AG20443 (cell line): ENCODE measurements at places on chromosomes 12 and 14.
A peak's percentile ranks its signal among the peaks of the same experiment; 100 is the strongest.

DNA sequence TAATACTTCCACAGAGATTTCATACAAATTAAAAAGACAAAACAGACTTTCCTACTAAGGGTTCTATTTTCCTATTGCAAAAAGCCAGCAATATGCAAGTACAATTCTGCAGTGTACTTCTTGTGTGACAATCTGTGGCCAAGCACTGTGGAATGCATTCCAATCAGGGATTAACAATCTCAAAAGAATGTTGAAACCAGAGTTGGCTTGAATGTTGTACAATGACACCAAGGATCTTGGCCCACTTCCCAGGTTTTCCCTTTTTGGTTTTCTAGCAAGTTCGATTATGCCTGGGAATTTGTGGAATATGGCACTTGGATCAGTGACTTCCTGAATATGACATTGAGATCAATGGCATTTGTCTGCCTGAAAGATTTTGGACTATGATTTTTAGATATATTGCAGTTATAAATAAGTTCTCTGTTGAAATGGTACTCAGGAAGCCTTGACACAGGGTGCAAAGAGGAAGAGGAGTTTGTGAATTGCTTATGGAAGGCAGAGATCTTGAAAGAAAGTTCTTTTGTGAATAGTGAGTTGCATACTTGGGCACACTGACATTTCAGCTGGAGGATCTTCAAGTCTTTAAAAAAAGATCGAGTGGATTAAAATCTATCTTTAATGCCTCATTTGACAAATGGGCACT is 81.4 kb upstream of the FERMT2 start:
- peak; percentile 77 for DNase-seq

DNA sequence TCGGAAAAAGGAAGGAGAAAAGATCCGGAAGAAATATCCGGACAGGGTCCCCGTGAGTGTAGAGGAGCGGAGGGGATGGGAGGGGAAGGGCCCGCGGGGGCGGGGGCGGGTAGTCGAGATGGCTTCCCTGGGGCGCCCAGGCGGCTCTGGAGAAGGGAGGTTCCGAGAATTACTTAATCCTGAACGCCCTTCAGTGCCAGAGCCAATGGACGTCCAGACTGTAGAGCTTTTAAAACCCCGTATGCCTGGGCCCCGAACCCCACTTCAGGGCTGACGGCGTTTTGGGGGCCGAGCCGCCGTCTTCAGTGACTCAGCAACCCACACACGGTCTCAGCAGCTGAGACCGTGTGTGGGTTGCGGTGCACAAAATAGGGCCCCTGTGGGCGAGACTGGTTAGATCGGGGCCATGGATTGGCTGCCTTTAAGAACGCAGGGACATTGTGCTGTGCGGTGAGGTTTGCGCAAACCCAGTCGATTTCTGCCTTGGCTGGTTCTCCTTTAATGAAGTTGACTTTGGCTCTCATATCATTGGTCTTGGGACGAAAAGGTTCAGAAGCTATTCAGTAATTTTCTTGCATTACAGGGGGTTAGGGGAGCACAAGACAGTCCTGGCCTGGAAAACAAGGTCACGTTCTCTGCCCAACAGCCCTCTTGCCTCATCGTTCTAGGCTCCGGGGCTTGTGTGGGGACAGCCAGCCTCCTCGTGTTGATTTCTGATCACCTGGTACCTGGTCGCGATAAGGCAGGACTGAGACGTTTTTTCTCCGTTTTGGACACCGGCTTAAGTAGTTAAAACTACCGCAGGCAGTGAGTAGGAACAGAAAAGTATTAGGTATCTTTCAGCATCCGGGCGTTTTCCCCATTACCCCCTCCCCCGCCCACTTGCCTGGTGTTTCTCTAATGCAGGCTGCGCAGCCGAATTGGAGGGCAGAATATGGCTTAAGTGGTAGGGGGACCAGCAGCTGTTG is 775 bp downstream of the GABARAPL1 start:
- DNase-seq, result peak; percentile 82

DNA sequence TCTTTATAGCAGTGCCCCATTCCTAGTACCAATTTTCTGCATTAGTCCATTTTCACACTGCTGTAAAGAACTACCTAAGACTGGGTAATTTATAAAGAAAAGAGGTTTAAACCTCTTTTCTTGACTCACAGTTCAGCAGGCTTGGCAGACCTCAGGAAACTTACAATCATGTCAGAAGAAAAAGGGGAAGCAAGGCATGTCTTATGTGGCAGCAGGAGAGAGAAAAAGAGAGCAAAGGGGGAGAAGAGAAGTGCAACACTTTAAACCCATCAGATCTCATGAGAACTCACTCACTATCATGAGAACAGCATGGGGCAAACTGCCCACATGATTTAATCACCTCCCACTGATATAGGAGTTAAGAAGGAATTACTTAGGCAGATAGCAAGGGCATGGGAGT is 101.6 kb upstream of the PLEKHG7 start:
- DNase-seq, result no peak

DNA sequence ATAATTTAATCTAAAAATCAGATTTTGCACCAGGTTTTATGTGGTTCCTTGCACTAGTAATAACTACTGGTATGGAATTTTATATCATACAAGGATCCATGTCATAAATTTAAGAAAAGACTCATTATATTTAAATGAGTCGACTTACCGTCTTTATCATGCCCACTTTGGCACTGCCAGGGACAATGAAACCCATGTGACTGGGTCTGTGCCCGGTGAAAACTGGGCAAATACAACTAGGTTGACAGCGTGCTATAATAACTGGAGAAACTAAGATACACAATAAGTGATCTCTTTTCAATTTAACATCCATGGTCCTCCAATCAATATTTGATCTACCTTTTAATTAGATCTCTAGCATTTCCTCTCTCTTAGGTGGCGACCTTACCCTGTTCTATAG is 64.5 kb downstream of the ACADS start:
- no peak for DNase-seq

GRCh38 chr14:103190741-103191140 is 67.5 kb downstream of the TNFAIP2 start:
- no peak for DNase-seq

GRCh38 chr14:105119408-105120025 is 49.1 kb downstream of the JAG2 start:
- DNase-seq, result peak; percentile 8

DNA sequence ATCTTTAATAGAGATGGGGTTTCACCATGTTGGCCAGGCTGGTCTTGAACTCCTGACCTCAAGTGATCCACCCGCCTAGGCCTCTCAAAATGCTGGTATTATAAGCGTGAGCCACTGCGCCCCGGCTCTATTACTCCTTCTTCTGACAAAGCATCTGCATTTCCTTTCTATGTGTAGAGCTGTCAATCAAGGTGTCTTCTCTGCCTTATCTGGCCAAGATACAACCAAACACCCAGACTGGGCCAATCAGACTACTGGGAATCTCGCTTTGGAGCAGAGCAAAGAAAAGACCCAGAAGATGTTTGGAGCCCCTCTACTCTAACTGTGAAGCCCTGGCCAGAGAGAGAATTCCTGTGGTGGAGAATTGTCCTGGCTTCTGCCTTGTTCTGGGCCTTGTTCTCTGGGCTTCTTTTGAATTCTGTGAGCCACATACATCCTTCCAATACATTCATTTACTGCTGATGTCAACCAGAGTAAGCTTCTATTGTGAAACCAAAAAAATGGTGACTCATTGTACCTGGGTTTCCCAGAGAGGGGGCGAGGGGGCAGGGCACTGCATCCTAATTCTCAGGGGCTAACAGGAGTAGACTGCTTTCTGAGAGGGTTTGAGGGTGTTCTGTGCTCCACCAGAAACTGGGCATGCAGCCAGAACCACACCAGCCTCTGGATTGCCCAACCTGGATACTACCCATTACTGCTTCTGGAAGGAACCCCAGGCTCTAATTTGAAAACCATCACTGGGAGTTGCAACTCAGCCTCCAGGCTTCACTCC is 18.8 kb upstream of the FLVCR2 start:
- DNase-seq, result peak; percentile 57

DNA sequence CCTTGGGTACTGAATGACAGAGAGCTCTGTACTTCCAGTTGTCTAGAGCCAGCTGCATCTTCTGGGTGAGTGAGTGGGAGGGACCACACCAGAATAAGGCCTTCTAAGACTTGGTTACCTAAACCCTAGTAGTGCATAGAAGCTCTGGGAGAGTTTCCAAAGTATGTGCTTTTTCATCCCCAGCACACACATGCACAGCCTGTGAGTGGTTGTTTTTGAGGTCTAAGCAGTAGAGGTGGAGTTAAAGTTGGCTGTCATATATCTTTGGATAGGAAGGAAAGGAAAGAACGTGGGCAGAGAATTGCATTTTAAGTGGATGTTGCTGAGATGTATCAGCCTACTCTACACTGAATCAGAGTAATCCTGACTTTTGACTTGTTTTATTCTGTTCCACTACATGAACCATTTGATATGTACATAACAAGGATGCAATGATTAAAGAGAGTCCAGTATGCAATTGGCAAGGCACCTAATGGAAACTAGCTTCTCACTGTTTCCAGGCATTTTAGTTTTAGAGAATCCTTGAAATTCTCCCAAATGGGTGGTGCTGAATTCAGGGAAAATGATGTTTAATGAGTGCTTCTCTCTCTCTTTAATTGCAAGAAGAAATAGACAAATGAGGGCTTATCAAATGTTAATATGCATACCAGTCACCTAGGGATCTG is 51.8 kb upstream of the PRICKLE1 start:
- no peak for DNase-seq

DNA sequence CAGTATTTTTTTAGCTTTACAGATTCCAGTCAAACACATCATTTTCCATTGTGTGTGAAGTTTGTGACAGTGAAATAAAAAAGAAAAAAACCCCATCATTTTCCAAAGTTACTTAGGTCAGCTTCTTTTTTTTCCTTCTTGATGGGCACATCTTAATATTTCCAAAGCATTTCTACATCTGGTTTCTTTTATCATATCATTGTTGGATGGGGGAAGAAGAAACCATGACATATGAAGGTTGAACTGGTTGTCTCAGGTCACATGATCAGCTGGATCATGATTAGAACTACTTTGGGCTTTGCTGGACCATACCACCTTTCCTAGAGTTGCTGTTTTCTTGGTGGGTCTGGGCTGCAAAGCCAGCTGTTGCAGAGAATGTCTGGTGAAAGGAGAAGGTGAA is 59.8 kb downstream of the FOS start:
- peak; percentile 15 for DNase-seq

DNA sequence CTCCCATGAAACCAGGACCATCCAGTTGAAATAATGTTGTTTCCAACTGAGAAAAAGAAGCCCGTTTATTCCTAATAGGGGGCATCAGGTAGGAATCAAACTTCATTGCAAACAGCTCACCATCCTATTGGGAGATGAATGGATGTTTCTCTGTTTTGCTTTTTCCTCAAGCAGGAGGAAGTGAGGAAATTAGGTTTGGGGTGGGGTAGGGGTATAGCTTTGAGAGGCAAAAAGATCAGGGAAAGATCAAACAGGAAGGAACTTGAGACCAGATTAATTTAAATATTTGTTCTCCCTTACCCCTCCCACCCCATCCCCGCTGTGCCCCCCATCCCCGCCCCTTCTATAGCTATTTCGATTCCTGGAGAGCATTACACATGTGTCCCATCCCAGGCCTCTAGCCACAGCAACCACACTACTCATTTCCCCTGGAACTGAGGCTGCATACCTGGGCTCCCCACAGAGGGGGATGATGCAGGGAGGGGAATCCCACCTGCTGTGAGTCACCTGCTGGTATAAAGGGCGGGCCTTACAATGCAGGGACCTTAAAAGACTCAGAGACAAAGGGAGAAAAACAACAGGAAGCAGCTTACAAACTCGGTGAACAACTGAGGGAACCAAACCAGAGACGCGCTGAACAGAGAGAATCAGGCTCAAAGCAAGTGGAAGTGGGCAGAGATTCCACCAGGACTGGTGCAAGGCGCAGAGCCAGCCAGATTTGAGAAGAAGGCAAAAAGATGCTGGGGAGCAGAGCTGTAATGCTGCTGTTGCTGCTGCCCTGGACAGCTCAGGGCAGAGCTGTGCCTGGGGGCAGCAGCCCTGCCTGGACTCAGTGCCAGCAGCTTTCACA is at the start of gene IL23A:
Gene IL23A (plus strand): TSS at position 577 of the 850 bp plus-strand sequence. CDS start 161 bp downstream, at position 738.
- DNase-seq, result no peak

DNA sequence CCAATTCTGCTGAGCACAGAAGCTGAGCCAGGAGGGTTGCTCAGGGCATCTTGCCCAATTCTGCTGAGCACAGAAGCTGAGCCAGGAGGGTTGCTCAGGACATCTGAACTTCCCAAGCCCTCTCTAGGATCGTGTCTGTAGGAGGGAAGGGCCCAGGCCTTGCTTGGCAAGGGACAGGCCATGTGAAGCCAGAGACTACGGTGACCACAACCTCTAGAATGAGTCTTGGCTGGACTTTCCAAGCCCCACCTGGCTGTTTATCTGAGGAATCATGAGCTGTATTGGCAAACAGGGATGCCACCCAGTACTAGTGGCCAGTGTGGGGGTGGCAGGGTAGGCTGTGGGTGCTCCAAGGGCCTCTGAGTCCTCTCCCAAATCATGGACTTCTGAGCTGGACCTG is 7.7 kb upstream of the SERPINA6 start:
- no peak for DNase-seq

DNA sequence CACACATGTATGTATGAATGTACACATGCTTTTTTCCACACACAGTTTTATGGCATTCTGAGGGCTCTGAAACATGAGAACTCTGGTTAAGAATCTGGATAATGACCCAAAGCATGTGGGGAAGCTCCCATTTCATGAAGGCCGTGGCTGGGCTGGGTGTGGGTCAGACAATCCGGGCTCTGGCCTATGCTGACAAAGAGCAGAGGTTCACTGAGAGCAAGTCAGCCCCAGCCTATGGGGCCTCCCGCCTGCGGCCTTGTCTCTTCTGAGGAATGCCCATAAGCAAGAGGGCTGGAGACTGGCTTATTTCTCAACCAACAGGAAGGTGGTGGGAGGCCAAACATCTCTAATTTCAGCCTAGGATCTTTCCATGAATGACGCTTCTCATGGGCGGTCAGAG is 8.5 kb downstream of the MYH6 start:
- no peak for DNase-seq

GRCh38 chr14:71815110-71815509 is 117.1 kb upstream of the RGS6 start:
- DNase-seq, result no peak

- DNase-seq, result peak; percentile 20
Observed at GRCh38 chr14:64536488-64537245, 3.9 kb upstream of the HSPA2 start.

- no peak for DNase-seq
Observed at GRCh38 chr14:53567236-53567780, 389.3 kb downstream of the BMP4 start.

DNA sequence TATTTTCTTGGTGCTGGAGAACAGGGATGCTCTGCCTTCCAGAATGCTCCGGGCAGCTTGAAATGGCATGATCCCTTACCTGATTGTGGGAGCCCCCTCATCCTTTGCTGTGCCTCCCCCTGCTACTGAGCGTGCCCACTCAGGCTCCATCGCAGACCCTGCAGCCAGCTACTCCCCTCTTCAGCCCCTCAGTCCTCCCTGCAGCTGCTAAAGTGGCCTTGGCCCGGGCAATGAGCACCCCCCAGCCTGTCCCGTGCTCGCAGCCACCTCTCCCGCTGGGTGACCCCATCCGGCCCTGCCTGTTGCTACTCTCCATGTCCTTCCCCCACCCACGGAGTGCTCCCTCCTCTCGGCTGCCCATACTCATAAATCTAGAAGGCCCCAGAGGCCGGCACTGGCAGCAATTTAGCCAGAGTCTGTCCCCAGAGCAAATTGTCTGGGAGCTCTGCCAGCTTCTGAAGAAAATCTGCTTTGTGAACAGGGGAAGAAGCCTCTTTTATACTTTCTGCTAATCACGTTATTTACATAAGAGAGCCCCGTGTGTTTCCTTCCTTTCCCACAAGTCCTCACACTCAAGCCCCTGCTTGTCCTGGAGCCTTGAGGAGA is 143.7 kb upstream of the FRMD6 start:
- peak; percentile 60 for DNase-seq

- DNase-seq, result peak; percentile 65
Observed at GRCh38 chr14:99649219-99649618, 4.3 kb downstream of the HHIPL1 start.

- DNase-seq, result no peak
Observed at GRCh38 chr14:32201816-32202490, at the start of gene RNU6-7. RNU6-7 (plus strand) TSS chr14:32202045.
